ENCODE measurements at places on chromosomes 3 and 15.

DNA sequence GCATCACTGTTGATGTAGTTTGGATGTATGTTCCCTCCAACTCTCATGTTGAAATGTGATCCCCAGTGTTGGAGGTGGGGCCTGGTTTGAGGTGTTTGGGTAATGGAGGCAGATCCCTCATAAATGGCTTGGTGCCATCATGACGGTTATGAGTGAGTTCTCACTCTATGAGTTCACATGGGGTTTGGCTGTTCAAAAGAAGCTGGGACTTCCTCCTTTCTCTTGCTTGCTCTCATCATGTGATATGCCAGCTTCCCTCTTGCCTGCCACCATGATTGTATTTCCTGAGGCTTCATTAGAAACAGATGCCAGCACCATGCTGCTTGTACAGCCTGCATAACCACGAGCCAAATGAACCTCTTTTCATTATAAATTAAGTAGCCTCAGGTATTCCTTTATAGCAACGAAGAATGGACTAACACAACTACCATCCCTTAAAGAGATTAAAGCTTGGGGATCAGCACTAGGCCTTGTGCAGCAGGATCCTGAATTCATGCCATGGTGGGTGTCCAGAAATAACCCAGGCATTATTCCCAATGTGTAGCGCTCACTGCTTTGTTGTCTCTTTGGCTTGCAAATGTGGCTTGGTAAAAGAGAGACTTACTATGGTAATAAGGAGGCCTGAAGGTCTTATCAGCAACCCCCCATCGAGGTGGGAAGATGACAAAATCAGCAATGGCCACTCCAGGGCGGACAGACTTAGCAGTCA lies 41.9 kb downstream of the NDUFB4 start:
- no peak for DNase-seq

DNA sequence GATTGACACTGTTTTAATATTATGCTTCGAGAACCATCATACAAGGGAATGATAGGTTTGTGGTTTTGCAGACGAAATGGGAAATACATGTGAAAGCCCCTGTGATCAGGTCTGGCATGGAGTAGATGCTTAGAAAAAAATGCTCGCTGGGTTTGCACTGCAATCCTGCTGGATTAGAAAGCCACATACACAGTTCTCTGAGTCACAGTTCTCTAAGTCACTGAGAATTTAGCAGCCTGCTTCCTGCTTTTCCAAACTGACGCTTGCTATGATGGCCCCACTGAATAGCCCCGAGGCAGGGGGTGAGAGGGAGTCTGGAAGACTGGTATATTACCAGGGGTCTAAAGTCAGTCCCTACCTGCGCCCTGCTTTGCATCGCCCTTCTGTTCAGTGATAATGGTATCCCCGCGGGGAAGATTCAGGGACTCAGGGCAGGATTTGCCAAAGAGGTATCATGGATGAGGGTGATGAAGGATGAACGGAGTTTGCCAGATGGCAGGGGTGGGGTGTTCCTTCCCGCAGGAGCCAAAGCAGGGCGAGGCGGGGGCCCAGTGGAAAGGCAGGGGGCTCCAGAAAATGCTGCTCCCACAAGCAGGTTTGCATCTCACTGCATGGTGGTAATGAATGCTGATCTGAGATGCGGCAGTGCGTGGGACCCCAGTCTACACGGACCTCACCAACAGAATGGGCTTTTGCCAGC lies 82.3 kb downstream of the IQSEC1 start:
- DNase-seq, result no peak

- no peak for DNase-seq
Observed at GRCh38 chr3:82186017-82186416, 424.6 kb upstream of the GBE1 start.

DNA sequence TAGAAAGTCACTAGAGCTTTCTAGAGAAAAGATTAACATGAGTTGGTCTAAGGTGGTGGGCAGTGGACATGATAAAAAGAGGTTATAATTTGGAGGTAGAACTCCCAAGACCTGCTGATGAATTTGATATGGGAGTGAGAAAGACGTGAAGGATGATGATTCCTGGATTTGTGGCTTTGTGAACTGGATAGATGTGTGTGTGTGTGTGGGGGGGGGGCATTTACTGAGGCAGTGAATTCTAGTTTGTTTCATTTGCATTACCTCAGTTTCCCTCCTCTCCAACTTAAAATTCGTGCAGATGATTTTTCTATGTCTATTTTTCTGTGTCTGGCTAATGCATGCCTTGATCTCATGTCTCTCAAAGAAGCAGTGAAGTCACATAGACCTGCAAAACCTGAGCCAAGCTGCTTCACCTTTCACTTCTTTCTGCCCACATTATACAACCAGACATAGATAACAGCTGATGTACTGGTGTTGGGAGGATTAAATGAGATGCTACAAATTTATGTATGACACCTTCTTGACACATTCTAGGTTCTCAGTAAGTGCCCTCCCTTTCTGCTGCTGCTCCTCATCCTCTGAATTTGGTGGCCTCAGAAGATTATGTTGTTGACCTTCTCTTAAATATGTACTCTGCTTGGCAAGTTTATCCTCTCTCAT lies 9.9 kb downstream of the AHSG start:
- DNase-seq, result no peak

DNA sequence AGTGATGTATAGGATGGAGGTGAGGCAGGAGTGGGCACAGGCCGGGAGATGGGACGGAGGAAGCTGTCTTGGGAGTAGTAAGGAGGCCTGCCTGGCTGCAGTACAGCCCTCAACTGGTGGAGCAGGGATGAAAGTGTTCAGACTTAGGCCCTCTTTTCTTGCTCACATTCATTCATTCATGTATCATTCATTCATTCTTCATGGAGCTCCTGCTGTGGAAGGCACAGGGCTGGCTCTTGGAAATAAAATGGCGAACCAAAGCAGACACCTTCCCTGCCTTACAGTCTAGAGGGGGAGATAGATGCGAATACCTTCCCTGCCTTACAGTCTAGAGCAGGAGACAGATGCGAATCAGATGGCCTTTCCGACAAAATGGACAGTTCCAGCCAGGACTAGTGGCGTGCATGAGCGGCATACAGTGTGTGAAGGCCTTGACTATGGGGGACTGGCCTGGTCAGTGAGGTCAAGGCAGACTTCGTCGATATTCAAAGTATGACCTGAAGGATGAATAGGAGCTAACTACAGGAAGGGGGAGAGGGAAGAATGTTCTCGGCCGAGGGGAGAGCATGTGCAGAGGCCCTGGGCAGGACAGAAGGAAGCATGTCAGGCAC lies 143.2 kb upstream of the TLE3 start:
- no peak for DNase-seq

DNA sequence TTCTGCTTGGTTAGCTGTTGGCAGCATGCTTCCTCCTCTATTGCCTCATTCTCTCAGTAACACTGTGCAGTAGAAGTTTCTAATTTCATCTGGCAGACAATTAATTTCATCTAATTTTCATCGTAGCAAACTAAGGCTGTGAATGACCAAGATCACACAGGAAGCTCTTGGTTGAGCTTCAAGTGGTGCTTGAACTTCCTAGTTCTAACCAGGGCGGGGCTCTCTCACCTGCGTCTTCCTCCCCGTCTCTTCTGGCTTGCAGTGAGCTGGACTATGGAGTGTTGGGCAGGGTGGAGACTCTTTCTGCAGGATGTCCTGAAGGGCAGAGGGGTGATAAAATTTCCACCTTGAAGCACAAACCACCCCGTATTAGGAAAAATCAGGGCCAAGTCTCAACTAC lies 2.0 kb upstream of the IL16 start:
- DNase-seq, result no peak

- no peak for DNase-seq
Observed at GRCh38 chr3:14555835-14556234, 15.7 kb upstream of the GRIP2 start.

DNA sequence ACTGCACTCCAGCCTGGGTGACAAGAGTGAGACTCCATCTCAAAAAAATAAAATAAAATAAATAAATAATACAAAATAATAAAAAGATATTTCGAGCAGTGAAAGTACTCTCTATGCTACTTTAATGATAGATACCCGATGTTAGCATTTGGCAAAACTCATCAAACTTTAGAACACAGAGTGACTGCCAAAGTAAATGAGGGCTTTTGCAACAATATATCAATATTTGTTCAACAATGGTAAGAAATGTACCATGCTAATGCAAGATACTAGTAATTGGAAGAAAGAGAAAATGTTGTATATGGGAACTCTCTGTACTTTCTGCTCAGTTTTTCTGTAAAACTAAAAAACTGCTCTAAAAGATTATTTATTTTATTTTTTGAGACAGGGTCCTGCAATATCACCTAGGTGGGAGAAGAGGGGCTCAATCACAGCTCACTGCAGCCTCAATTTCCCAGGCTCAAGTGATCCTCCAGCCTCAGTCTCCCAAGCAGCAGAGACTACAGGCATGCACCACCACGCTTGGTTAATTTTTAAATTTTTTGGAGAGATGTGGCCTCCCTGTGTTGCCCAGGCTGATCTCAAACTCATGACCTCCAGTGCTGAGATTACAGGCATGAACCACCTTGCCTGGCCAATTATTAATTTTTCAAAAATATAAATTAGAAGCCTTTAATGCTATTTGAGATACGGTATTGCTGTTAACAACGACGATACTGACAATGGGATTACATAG lies 650.5 kb upstream of the NR2F2 start:
- no peak for DNase-seq

- DNase-seq, result no peak
Observed at GRCh38 chr3:106381286-106381938, 512.6 kb upstream of the CBLB start.

DNA sequence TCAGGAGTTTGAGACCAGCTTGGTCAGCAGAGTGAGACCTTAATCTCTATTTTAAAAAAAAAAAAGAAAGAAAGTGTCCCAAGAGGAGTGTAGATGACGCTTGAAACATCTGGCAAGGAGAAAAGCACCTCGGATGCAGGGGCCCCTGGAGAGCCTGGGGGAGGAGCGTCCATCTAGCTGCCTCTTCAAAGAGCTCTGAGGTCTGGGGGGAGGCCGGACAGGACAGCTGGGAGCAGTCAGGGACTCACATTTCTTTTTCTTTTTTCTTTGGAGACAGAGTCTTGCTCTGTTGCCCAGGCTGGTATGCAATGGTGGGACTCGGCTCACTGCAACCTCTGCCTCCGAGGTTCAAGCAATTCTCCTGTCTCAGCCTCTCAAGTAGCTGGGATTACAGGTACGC lies 3.3 kb upstream of the IDH2 start:
- no peak for DNase-seq

DNA sequence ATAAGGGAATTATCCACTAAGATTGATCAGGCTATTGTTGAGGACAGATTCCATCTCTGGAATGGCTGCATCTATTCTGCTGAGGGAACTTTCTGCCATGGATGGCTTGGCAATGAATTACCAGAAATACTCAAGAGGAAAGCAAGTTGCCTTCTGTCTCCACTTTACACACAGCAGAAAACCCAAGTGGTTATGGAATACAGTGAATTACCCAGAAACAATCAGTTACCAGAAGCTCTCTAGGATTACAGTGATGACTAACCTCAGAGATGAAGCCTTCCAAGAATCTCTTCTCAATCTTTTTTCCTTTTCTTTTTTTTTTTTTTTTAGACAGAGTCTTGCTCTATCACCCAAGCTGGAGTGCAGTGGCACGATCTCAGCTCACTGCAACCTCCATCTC lies 183.3 kb downstream of the WDR76 start:
- no peak for DNase-seq

GRCh38 chr3:9784965-9785364 lies 7.3 kb downstream of the TADA3 start:
- no peak for DNase-seq

DNA sequence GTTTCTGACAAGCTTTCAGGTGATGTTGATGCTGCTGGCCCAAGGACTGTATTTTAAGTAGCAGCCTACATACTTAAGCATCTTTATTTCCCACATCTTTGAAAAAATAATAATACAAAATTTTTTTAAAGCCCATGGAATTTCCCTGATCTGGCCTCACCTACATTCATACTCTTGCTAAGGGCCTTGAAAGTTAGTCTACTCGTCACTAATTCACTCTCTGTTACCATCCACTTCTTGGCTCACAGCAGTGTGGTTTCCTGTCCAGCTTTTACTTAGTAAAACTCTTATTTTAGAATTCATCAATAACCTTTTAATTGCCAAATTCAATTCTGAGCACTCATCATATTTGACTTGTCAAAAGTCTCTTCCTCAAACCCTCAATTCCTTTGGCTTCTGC lies 59.3 kb upstream of the CRTC3 start:
- no peak for DNase-seq

DNA sequence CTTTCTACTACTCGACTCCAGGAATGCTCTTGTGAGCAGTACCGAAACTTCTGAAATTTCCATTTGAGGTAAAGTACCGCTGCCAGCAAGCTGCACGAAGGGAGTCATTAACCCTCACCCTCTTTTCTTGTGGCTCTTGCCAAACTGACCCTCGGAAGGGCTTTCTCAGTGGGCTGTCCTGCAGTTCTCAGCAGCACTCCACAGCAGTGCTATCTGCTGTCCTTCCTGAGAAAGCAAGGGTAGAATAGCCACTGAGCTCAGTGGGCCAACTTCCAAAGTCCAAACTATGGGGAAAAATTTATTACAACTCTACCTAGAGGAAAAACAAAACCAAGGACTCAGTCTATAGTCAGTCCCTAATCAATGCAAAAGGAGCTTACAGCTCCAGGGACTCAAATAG lies 38.5 kb upstream of the COL8A1 start:
- no peak for DNase-seq

DNA sequence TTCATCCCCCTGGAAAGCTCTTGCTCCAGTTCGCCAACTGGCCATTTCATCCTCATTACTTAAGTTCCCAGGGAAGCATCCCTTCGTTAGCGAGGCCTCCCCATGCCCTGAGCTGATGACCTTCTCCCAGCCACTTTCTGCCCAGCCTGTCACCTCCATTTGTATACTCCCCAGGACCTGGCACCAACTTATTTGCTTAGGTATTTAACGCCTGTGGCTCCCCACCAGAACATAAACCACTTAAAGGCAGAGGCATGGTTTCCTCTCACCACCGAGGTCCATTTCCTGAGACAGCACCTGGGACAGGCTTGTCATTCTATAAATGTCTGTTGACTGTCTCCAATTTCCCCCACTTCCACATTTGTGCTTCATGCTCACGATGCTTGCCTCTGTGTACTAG lies 189.0 kb downstream of the ZNF621 start:
- no peak for DNase-seq

GRCh38 chr3:69011096-69011730 lies 2.3 kb downstream of the EOGT start:
- DNase-seq, result no peak

DNA sequence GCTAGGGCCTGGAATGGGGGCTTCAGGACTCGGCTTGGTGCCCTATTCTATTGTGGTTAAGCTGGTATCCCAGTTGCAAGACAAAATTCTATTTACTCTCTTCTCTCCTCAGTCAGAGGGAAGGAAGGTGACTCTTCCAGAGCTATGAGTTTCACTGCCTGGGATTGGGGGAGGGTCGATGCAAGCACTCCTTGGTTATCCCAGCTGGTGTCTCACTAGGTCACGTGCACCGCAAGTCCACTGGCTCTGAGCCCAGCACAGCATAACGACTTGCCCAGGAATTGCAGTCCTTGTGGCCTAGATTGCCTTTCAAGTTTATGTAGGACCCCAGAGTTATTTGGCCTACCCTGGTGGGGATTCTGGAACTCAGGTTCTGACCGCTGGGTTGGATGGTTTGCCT lies 958.8 kb downstream of the IGSF11 start:
- no peak for DNase-seq

- no peak for DNase-seq
Observed at GRCh38 chr15:91520850-91521249, 332.7 kb upstream of the SLCO3A1 start.

All from ecto neural progenitor cell (in vitro differentiated cells).